ENCODE measurements at places on chromosomes 1 and 21.

DNA sequence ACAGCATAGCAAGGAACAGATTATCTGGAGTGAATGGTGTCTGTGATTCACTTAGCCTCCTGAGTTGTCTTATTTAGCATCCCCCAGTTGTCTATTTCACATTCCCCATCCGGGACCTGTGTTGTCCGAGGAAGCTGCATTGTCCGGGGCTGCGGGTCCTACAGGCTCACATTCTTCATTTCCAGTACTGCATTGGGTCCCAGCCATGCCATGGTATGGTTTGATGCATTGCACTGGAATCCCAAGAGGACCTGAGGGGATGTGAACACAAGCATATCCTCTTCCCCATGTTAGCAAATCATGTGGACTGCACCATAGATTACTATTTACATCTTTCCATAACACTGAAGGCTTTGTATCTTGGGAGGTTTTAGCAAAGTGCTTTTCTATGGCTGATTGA lies 48.2 kb upstream of the PRELP start:
- no peak for DNase-seq

GRCh38 chr1:38000529-38001455 lies 4.5 kb downstream of the FHL3 start:
- DNase-seq: no peak

DNA sequence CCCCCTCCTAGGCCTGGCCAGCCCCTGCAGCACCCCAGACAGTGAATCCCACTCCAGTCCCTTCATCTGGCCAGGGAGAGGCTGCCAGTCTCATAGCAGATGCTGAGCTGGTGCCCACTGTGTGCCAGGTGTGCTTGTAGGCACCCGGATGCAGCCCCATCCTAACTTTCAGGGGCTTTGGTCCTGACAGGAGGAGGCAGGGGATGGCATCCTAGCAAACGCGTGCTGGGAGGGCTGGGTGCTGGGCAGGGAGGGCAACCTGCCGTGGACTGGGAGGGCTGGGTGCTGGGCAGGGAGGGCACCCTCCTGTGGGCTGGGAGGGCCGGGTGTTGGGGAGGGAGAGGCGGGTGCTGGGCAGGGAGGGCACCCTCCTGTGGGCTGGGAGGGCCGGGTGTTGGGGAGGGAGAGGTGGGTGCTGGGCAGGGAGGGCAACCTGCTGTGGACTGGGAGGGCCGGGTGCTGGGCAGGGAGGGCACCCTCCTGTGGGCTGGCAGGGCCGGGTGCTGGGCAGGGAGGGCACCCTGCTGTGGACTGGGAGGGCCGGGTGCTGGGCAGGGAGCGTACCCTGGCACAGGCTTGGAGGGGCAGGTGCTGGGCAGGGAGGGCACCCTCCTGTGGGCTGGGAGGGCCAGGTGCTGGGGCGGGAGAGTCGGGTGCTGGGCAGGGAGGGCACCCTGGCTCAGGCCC lies 35.3 kb downstream of the SLC19A1 start:
- DNase-seq: no peak

GRCh38 chr21:20220586-20220985 lies 777.6 kb upstream of the NCAM2 start:
- DNase-seq: no peak

GRCh38 chr1:30759718-30760281 lies 2.2 kb upstream of the LAPTM5 start:
- DNase-seq: no peak

- DNase-seq: no peak
Observed at GRCh38 chr1:55057956-55058298, 18.6 kb downstream of the PCSK9 start.

DNA sequence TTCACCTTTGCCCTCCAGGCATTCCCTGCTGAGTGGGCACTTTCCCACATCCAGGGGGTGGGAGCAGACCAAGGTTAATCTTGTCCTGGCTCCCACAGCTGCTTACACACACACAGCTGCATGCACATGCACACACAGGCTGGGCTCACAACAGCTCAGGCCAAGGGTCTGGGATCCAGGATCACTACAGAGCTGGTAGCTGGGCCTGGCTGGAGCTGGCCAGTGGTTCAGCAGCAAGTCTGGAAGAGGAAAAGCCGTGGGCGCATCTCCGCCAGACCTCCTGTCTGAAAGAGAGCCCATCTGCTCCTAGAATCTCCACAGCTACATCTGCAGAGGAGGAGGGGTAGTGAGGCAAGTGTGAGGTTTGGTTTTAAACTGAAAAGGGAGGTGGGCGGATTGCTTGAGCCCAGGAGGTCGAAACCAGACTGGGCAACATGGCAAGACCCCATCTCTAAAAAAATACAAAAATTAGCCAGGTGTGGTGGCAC lies 3.8 kb downstream of the CDK18 start:
- DNase-seq: no peak

DNA sequence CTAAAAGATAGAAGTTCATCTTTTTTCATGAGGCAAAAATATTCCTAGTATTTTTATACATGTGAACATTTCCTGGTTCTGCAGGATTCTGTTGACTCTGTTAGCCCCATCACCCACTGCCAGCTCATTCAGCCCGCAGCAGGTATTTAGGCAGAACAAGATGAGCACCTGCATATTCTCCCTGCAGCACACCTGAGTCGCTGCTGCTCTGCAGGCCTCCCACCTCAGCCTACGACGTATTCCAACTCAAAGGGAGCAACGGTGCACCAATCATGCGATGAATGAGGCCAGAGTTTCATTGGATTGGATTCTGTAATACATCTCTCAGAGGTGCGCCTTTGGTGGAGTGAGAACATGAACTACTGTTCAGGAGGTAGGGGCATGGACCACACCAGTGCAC lies 87.6 kb downstream of the CNIH3 start:
- DNase-seq: no peak

DNA sequence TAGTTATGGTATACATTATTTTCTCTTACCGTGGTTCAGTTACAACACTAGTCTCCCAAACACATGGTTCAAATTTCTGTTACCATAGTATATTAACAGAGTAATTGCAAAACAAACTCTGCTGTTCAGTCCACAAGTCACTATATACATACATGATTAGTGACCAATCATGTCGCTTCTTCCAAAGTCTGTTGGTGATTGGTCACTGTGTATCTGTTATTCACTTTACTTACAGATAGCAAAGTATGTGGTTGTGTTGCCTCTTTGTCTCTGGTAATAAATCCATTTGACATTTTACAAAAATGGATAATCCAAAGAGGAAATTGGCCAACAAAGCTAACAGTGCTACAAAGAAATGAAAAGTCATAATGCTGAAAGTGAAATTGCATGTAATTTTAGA lies 107.2 kb downstream of the RABGAP1L start:
- DNase-seq: no peak

DNA sequence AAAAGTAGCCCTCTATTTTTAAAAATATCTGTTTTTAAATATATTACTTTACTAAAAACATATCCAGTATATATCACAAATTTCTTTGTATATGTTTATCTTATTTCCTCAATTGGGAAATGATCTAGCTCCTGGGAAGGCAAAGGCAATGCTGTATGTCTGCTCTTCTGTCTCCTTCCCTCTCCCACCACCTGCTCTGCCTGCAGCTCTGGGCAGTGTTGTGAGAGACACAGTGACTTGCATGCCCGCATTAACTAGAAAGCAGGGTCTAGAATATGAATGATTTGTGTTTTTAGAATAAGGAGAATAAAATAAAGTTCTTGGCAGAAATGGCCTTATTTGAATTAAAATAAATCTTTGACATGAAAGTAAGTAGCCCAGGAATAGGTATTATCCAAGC lies 11.1 kb downstream of the SLC30A10 start:
- DNase-seq: no peak

GRCh38 chr1:155809088-155809487 lies 47.9 kb downstream of the GON4L start:
- no peak for DNase-seq

DNA sequence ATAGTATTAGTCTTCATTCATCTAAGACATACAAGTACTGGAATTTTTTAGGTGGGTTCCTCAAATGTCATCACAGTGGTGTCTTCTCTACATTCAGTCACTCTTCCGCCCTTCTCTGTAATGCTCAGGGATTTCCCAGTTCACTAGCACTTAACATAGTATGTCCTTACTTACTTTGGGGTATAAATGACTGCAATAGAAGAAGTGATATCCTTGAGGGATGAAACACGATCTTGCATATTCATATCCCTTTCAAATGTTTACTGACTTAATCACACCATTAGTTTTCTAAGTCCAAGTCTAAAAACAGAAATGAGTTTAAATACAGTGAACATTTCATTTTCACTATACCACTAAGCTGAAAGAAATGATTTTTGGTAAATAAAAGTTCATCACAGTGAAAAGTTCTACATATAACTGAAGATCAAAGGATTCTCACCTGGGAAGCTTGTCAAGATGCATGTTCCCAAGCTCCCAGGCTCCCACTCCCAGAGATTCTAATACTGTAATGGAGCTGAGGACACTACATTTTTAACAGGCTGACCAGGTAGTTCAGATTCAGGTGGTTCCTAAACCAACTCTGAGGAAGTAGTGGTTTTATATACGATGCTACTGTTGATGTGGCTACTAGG lies 29.7 kb downstream of the MRPL39 start:
- no peak for DNase-seq

DNA sequence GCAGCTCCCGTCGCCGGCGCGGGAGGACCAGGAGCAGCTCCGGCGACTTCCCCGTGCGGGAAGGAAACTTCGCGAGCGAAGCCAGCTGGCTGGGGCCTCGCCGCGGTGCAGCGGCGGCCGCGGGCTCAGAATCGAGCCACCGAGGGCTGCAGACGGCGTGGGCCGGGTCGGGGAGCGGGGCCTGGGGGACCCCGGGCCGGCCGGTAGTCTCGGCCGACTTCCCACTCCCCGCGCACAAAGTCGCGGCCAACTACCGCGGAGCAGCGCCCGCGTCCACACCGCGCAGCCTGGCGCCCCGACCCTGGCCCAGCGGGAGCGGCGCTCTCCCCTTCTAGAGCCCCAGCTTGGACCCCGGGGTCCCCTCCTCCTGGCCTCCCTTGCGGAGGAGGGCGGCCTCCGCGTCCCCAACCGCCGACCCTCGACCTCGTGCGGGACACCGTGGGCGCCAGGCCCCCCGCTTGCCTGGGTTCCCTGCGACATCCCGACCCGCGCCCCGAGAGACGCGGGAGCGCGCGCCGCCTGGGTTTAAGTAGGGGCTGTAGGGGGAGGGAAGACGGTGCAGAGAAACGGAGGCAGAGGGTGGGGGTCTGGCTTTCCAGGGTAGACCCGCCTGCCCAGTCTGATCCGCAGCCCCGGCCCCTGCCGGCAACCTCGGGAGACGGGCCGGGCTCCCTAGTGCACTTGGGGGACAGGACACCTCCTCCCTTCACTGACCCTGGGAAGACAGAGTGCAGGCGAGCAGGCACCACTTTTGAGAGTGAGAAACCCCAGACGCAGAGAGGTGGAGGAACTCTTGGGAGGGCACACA lies 4.7 kb downstream of the PRDM16 start:
- DNase-seq: no peak

DNA sequence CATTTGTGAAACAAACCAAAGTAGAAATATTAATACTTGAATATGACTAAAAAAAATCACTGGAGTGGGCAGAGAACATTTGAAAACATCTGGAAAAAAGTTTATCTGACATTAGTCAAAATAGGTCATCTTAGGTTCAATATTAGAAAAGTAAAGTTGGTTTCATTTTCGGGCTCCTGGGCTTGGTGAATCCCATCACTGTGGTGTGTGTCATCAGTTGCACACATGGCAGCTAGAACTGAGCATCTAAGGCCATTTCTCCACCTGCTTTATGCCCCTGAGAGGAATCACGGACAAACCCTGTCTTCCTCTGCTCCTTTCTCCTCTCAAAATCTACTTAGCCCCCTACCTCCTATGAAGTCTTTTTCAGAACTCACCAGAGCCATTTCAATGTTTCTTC lies 5.4 kb downstream of the HSD11B1 start:
- no peak for DNase-seq

DNA sequence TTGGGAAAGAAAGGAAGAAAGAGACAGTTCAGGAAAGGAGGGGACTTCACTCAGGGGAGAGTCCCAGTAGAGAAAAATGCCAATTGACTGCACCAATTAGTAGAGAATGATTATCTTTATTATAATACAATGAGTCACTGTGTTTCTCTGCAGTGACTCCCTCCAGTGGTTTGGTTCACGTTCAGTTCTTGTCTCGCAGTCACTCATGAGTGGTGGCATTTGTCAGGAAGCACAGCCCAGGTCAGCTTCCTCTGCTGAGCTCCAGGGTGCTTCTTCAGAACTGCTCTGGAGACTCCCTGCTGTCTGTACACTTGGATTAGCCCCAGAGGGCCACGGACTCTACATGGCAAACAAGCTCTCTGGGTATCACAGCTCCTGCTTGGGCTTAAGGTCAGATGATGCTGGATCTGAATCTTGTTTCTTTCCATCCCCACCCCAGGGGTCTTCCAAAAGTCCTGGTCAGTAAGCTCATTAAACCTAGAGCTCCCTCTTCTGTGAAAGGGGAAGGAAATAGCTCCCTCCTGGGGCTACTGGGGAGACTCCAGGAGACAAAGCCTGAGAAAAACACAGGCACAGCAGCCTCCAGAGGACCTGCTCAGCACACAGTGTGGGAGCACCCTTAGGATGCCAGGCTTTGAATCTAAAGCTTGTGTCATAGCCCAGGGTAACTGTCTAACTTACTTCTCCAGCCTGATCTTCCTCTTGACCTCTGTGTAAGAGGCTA lies 619.0 kb downstream of the AJAP1 start:
- DNase-seq: no peak

- DNase-seq: no peak
Observed at GRCh38 chr21:36717976-36718375, 19.1 kb downstream of the SIM2 start.

DNA sequence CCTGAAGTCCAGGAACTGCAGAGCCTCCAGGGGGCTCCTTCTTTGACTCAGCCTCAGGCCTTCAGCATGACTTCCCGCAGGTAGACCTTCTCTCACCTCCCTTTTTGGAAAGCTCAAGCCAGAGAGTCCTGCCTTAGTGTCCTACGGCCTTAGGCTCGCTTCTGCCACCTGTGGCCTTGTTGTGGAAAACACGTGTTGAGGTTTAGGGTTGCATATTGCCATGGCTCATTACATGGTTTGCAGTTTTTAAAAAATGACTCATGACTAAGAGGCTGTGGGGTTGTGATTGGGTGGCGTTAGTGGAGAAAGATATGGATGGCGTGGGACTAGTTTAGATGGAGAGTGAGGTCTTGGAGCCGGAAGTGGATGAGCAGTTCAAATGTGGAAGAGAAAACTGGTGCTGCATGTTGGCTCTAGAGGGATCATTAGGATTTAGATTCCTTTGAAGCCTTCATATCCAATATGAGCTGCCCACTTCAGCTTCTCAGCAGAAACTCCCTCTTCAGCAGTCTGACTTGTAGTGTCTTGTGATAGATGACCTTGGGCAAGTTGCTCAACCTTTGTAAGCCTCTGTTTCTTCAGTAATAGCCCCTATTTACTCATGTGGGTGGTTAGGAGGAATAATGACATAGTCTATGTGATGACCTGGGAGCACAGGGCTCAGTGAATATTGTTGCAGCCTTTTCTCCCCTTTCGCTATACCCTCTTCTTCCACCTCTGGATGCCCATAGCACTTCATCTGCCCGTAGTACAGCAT lies 6.5 kb upstream of the FGGY start:
- DNase-seq: no peak

GRCh38 chr1:89151047-89151446 lies 24.8 kb downstream of the GBP7 start:
- no peak for DNase-seq

GRCh38 chr21:44732263-44732662 lies 20.9 kb upstream of the TSPEAR start:
- DNase-seq: no peak

GRCh38 chr1:240242601-240243144 lies 151.0 kb downstream of the FMN2 start:
- no peak for DNase-seq

GRCh38 chr1:41664861-41665640 lies 180.6 kb upstream of the EDN2 start:
- DNase-seq: no peak
